Caudate nucleus (tissue), 63 donors: ENCODE measurements at places on chromosomes 4 and X.

GRCh38 chr4:139740121-139740520, 74.5 kb downstream of the MGST2 start:
- peak; percentile 52 for DNase-seq

DNA sequence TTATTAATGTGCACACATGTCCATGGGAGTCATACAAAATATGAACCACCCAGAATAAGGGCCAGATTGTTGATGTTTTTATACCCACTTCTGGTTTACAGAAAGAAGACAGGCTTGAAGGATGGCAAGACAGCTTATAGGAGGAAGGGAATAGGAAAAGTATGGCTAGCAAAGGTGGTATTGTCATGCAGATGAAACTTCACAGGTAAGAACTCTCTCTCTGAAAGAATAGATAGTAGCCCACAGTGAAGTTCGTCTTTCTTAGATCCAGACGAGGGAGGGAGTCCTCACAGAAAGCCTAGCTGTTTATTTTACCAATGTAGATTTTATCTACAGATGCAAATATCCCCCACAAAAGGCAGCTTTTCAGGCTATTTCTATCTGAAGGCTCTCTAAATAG, 43.7 kb upstream of the SPIN4 start:
- DNase-seq, result no peak

GRCh38 chrX:19789782-19790181, 97.6 kb downstream of the SH3KBP1 start:
- DNase-seq, result no peak

DNA sequence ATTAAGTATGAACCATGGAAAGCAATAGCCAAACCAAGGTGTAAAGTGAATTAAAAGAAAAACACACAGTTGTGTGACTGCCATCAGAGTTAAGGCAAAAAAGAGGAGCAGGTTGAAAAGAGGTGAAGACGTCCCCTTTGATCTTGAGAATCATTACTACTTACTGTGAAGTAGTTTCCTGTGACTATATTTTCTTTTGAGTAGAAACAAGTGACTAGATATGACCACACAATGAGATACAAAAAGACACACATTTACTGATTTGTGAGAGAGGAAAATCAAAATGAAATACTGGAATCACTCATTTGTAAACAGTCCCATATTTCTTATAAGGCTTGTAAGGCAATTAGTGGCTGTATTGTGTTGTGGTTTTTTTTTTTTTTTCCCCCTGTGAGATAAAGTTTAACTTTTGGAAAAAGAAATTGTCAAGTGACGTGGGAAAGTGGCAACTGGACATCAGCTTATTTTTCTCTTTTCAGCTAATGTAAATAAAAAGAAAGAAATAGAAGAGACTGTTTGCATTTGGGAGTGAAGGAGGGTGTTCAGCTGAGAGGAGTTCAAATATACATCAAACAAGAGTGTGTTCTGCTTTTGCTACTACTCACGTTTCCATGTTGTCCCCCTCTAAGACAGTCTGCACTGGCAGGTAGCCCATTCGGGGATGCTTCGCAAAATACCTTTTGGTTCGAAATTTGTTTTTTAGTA, 106.4 kb upstream of the FTHL17 start:
- no peak for DNase-seq

GRCh38 chrX:112636951-112637581, 42.7 kb downstream of the LHFPL1 start:
- DNase-seq, result no peak

DNA sequence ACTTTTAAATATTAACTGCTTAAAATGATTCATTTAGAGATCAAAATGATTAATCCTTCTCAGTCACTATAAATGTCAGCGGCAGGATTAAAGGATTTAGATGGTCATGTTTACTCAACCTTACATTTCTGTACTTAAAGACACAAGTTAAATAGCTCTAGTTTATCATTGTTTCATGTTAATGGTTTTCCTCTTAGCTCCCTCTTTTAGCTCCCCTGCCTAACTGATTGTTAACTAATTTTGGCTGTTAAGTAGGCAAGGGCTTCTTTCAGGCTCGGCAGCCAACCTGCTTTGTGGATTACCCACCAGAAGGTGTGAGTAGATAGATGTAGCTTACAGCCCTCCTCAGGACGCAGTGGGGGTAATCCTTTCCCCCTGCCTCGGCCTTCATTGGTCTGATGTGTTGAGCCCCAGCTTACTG, 96.0 kb downstream of the TENM3 start:
- no peak for DNase-seq

DNA sequence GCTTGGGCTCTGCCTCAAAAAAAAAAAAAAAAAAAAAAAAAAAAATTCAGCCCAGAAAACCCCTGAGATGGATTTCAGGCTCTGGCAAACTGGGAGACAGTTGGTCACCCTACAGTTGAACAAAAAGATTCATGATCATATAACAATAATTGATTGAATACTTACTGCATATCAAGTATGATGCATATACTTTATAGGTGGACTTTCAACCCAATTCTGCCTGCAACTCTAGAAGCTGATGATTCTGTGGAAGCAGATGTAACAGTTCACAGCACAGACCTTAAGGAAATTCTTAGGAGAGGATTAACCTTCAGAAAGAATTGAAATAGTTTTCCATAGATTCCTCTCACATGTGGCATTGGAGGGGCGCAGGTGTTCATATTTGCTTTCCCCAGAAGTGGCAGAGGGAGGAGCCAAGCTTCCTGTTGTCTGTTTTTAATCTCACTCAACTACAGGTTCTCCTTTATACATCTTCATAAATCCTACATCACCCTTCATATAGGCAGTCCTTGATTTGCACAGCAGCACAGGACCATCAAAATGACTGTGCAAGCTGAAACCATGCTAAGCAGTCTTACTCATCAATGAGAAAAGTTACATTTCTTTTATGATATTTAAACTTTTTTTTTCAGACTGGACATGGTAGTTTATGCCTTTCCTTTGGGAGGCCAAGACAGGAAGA, 149.4 kb upstream of the KLF3 start:
- no peak for DNase-seq

DNA sequence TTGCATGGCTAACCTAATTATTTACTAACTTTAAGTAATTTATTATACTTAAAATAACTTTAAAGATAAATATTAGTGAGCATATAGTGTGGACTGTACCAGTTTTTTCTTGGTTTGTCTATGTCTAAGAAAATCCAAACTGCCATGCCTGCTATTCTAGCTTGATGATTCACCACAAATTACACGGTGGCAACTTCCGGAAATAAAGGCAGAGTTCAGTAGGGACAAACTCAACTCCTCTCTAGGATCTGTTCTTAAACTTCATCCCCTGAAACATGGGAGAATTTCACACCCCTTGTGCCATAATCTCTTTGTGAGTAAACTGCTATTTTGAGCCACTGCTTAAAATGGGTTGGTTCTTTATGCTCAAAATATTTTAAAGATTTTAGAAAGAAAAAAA, 213.6 kb upstream of the NRK start:
- DNase-seq, result no peak

GRCh38 chrX:40015693-40016092, 82.1 kb downstream of the BCOR start:
- no peak for DNase-seq
